ENCODE measurements at places on chromosomes 13 and 19. TPM values are rescaled to one million over a fixed set of nuclear protein-coding genes. Genes with fewer than 3 reads are reported as not detected.

Gene TRAPPC2B
- total RNA-seq = 6.2 TPM

Gene PEAK3
- total RNA-seq = 3.9 TPM

Gene WDR88
- 0.34 TPM for total RNA-seq

Gene TTYH1
- total RNA-seq = not detected

Gene NEK5
- 2.6 TPM for total RNA-seq

Gene ARRDC5
- total RNA-seq = 0.83 TPM

Gene CEACAM3
- total RNA-seq = 1.4 TPM

Gene SMAD9
- 12.6 TPM for total RNA-seq

Gene FFAR1
- total RNA-seq = not detected

Gene HS6ST3
- total RNA-seq = 0.03 TPM

Gene KASH5
- not detected for total RNA-seq

Gene EHD2
- 426 TPM for total RNA-seq

Gene LRRC25
- total RNA-seq = 30.1 TPM

DNA sequence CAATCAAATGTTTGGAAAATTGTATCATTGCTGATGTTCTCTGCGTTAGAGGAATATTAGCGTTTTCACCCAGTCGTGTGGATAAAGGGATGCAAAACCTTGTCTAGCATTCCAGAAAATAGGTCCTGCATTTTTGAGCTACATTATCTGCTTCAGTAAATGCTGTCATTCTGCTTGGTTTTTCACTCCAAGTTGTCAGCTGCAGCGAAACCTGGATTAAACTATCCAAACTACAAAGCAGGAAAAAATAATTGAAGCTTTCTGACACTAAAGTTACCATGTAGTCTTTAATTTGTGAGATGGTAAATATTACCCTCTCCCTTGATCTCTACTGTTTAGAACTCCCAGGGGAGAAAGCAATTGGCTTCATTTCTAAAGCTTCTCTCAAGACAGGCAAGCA is 1795.5 kb upstream of the PRR20A start:
- no peaks in the 10 kb centered on the region for H3K36me3 ChIP-seq
- no peak for DNase-seq
- no peak overlapping the region for H3K4me3 ChIP-seq
- no peaks in the 10 kb centered on the region for H3K4me1 ChIP-seq
- no peak overlapping the region for H3K27ac ChIP-seq

DNA sequence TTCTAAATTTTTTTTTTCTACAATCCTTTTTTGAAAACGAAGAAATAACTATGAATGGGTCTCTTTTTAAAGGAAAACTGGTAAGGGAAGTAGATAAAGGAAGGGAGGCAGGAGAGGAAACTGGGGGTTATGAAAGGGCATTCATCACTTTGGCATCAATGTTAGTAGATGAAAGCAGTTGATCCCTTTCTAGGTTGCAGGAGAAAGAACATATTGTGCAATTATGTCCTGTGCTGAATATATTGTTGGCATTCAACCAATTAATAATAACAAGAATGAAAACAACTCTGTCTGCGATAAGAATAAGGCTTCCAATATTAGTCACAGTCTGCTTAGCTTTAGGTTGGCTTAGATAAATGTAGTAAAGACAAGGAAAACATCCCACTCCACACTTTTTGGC is 796.8 kb upstream of the KLHL1 start:
- H3K36me3 ChIP-seq = no peaks in the 10 kb centered on the region
- no peak for DNase-seq
- no peaks in the 10 kb centered on the region for H3K27me3 ChIP-seq
- no peaks in the 10 kb centered on the region for H3K4me1 ChIP-seq
- no peak overlapping the region for H3K27ac ChIP-seq

DNA sequence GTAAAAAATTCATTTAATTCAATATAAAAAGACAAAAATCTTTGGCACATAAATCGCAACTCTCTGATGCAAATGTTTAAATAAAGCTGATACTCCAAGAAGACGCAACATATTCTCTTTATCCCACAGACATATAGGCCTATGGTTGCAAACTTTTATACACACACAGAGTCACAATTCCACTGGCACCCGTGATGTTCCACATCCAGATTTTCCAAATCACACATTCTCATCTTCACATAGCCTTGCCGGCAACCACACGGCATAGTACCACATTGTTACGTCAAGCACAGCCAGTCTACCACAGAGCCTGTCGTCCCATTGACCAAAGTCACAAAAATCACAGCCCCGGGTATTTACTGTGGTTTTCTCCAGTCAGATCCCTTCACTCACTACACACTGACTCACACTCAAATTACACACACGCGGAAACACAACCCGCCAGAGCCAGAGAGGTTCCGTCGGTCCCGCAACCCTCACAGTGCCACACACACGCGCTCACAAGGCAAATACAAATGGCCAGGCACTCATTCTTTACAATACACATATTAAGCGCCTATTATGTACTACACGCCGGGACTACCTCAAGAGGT is 546 bp upstream of the ZNF546 start:
- peak overlapping the region; percentile 93 for H3K27ac ChIP-seq
- no peaks in the 10 kb centered on the region for H3K27me3 ChIP-seq
- no peaks in the 10 kb centered on the region for H3K36me3 ChIP-seq
- peak overlapping the region; percentile 68 for H3K4me3 ChIP-seq
- H3K4me1 ChIP-seq = peaks cover 9% of the 10 kb centered on the region
- no peak for DNase-seq

GRCh38 chr13:101149735-101150384 is 266.4 kb downstream of the NALCN start:
- no peaks in the 10 kb centered on the region for H3K4me1 ChIP-seq
- no peak overlapping the region for H3K4me3 ChIP-seq
- no peak overlapping the region for H3K27ac ChIP-seq
- H3K36me3 ChIP-seq = no peaks in the 10 kb centered on the region
- no peaks in the 10 kb centered on the region for H3K27me3 ChIP-seq

GRCh38 chr13:44211704-44212346 is 161.8 kb upstream of the SERP2 start:
- H3K27me3 ChIP-seq = no peaks in the 10 kb centered on the region
- H3K27ac ChIP-seq = no peak overlapping the region
- DNase-seq = no peak
- H3K4me3 ChIP-seq = no peak overlapping the region
- peaks cover 10% of the 10 kb centered on the region for H3K4me1 ChIP-seq
- no peaks in the 10 kb centered on the region for H3K36me3 ChIP-seq

- no peaks in the 10 kb centered on the region for H3K4me1 ChIP-seq
- no peak overlapping the region for H3K27ac ChIP-seq
- H3K36me3 ChIP-seq = peaks cover 27% of the 10 kb centered on the region
- H3K27me3 ChIP-seq = no peaks in the 10 kb centered on the region
- H3K4me3 ChIP-seq = no peak overlapping the region
- DNase-seq = no peak
Observed at GRCh38 chr19:56547535-56547934, 8.8 kb downstream of the ZFP28 start.

- H3K4me1 ChIP-seq = no peaks in the 10 kb centered on the region
- H3K27me3 ChIP-seq = no peaks in the 10 kb centered on the region
- no peak overlapping the region for H3K4me3 ChIP-seq
Observed at GRCh38 chr13:39803851-39804250, 148.4 kb downstream of the COG6 start.

GRCh38 chr13:40697711-40698110 is 31.3 kb upstream of the FOXO1 start:
- no peak overlapping the region for H3K4me3 ChIP-seq
- H3K36me3 ChIP-seq = no peaks in the 10 kb centered on the region
- DNase-seq = no peak
- H3K4me1 ChIP-seq = no peaks in the 10 kb centered on the region

- peaks cover 100% of the 10 kb centered on the region for H3K36me3 ChIP-seq
- no peak for DNase-seq
- no peaks in the 10 kb centered on the region for H3K27me3 ChIP-seq
- peak overlapping the region; percentile 21 for H3K4me3 ChIP-seq
- peak overlapping the region; percentile 70 for H3K27ac ChIP-seq
Observed at GRCh38 chr19:16089010-16089846, 12.9 kb downstream of the TPM4 start.

GRCh38 chr19:18385675-18386542 is at the start of gene GDF15:
TSS of gene GDF15 (plus strand) at chr19:18386158. CDS start at chr19:18386190, 32 bp downstream.
- peaks cover 50% of the 10 kb centered on the region for H3K4me1 ChIP-seq
- no peaks in the 10 kb centered on the region for H3K36me3 ChIP-seq
- H3K27me3 ChIP-seq = no peaks in the 10 kb centered on the region
- peak within 1 kb of the TSS; percentile 49 for H3K4me3 ChIP-seq

DNA sequence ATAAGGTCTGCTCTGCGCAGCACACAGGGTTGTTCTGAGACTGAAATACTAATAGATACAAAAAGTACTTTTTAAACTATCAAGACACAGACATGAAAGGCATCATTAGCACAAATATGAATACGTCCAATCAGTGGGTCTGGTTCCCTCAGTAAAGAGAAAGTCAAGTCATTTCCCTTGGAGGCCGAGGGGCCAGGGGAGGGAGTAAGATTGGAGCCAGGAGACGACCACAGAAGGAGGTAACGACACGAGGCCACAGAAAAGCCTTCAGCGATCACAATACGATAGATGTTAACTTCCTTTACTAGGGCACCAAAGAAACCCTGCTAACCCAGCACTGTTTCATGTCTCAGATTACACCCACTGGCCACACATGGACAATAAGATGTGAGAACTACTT is 5.3 kb downstream of the CARS2 start:
- H3K36me3 ChIP-seq = peaks cover 36% of the 10 kb centered on the region
- H3K27ac ChIP-seq = no peak overlapping the region
- no peak for DNase-seq
